ENCODE measurements at places on chromosomes 1 and 21.

- no peak for DNase-seq
These were observed 209.5 kb downstream of the FOXD2 start for GRCh38 chr1:47647327-47647845.

DNA sequence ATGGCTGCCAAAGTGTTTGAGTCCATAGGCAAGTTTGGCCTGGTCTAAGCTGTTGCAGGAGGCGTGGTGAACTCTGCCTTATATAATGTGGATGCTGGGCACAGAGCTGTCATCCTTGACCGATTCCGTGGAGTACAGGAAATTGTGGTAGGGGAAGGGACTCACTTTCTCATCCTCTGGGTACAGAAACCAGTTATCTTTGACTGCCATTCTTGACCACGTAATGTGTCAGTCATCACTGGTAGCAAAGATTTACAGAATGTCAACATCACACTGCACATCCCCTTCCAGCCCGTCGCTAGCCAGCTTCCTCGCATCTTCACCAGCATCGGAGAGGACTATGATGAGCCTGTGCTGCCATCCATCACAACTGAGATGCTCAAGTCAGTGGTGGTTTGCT, 215.8 kb upstream of the JUN start:
- DNase-seq: no peak

DNA sequence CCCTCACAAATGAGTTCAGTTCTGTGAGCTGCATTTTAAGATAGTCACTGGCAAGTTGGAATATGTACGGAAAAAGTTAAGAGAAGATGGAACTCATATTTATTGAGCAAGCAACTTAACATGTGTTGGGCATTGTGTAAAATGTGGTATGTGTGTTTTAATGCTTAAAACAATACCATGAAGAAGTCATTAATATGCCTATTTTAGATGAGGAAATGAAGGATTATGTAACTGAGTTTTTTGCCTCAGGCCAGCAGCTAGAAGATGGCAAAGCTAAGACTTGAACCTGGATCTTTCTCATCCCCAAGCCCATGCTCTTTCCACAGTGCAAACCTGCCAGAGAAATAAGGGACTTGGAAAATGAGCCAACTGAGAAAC, 48.9 kb downstream of the SPATA46 start:
- DNase-seq: no peak

DNA sequence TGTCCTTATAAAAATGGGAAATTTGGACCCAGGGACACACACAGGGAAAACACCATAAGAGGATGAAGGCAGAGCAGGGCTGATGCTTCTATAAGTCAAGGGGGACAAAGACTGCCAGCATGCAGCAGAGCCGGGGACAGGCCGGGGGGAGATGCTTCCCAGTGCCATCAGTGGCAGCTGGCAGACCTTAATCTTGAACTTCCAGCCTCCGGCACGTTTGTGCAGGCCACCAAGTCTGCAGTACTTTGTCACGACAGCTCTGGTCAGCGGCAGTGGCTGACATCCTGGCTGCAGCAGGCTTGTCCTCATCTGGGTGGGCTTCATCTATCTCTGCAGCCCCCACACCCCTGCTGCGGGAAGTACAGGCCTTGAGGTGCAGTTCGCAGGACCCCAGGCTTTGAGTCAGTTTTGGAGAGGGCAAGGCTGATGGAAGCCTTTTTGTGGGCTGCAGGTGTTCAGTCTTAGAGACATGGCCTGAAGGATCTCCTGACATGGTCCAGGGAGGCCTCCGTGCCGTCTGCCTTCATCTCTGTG, 186.0 kb downstream of the DYRK1A start:
- DNase-seq: no peak

GRCh38 chr1:201545851-201546492, 7.0 kb downstream of the NAV1 start:
- DNase-seq: no peak

DNA sequence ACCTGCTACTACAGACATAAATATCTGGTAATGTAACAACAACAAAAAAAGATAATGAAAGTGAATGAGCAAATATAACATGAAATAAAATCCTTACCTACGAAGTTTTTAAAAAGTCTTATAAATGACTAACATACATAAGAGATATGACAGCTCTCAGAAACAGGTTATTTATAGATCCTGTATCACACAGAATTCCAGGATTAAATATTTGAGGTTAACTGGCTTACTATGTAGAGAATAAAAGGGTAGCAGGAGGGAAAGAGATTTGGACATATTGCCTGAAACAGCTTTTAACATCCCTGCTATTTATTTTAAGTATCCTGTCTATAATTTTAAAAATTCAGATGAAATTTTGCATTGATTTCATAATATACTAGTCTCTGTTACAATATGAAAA, 16.3 kb downstream of the MYSM1 start:
- no peak for DNase-seq

DNA sequence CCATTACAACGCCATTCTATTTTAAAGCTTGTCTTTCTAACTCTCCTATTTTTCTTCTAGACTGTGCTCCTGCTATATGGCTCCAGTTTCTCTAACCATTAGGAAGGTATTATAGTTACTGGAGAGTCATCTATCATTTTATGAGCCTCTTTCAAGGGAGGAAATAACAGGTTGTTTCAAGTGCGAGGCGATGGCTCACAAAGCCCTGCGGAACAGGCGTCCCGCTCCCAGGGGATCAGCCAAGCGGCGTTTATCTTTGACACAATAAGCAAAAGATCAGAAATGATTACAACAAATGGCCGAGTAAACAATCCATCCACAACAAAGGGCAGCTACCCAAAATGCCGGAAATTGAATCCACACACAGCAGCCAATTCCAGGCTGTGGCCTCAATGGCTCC, 249.5 kb upstream of the POU3F1 start:
- no peak for DNase-seq

DNA sequence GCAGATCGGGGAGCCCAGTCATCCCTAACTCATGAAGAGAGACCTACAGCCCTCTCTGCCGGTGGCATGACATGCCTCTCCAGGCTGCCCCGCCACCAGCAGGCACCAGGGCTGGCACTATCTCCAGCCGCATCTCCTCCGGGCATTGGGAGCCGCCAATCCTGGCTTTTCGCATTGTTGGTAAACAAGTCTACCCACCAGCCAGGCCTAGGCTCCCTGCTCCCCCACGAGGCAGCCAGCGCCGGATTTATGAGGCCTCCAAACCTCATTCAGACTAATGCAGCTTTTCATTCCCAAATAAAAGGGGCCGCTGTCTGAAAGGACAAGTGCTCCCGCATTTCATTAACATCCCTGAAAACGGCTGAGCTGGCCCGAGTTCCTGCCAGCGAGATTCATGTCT, 3.4 kb upstream of the GRIK3 start:
- no peak for DNase-seq

DNA sequence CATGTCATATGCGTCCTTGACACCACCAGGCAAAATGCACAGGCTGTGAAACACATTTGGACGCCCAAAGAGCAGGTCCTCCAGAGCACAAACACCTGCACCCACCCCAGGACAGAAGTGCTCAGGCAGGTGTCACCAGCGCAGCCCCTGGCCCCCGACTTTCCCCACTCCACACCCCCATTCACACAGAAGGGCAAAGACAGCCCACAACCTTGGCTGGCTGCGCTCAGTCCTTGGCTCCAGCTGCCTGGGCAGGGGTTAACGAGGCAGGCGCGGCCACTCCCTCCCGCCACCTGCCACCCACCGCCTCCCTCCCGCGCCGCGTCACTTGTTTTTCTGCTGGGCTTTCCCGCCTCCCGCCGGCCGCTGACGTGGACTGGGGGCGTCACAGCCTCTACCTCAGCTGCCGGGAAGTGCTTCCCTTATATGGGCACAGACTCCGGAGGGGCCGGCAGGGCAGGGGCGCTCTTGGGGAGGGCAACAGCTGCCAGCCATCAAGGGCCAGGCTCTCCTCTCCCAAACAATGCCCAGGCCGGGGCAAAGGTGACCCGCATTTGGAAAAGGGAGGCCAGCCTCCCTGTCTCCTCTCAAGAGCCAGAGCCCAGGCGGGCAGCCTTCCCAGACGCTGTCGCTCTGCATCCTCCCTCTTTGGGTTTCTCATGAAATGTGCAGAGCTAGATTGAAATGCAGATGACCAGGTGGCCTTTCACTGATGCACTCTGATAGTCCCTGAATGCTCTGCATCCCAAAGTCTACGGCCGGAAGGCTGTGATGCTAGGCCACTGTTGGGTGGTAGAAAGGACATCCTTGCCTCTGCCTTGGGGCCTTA, 14.8 kb upstream of the BTG2 start:
- DNase-seq: peak; percentile 47

DNA sequence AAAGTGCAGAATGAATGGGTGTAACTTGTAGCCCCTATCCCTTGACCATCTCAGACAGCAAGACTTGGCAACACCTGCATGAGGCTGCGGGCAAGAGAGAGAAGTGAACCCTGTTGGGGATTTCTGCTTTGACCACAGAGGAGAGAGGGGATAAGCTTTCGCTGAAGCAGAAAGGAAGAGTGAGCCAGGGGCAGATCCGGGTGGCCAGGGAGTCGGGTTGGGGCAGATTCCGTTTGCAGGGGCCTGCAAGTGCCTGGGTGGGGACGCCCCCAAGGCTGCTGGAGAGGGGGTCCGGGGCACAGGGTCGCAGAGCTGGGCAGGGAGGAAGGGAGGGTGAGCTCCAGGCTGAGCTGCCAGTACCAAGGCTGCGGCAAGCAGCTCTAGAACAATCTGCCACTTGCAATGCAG, 25.3 kb upstream of the PIK3CD start:
- no peak for DNase-seq
